ENCODE measurements at places on chromosomes 3 and 15.
A peak's percentile ranks its signal among the peaks of the same experiment; 100 is the strongest.

DNA sequence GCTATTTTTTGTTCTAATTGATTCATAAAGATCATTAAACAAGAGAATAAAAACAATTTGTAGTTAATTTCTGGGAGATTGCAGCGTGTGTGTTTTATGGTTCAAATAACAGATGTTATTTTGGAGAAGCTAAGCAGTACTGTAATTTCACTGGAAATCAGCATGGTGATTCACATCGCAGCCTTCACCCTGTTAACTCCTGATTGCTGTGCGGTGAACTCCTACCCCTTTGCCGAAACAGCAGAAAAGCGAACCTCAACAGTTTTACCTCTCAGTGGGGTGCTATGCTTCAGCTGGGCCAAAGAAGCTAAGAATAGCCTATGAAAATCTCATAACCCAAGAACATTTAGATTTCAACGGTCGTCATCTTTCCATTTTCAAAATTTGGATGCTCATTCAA lies 441.5 kb upstream of the RARB start:
- DNase-seq, result no peak

GRCh38 chr3:101689286-101689685 lies 2.8 kb upstream of the RPL24 start:
- no peak for DNase-seq

DNA sequence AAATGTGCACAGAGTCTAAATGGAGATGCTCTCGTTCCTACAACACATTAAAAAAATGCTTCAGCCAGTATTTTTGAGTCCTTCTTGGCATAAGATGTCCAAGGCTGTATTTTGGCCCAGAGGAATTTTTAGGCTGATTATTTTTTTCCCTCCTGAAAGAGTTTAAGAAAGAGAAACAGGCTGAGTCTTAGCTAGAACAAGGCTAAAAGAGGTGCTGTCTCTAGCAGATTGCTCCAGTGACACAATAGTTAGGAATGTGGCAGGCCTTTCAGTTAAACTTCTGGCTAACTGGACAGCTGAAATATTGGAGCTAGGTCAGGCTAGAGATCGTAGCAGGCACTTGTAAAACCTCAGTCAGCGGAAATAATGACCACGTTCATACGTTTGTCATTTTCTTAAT lies 271.4 kb upstream of the RARB start:
- peak; percentile 88 for DNase-seq

DNA sequence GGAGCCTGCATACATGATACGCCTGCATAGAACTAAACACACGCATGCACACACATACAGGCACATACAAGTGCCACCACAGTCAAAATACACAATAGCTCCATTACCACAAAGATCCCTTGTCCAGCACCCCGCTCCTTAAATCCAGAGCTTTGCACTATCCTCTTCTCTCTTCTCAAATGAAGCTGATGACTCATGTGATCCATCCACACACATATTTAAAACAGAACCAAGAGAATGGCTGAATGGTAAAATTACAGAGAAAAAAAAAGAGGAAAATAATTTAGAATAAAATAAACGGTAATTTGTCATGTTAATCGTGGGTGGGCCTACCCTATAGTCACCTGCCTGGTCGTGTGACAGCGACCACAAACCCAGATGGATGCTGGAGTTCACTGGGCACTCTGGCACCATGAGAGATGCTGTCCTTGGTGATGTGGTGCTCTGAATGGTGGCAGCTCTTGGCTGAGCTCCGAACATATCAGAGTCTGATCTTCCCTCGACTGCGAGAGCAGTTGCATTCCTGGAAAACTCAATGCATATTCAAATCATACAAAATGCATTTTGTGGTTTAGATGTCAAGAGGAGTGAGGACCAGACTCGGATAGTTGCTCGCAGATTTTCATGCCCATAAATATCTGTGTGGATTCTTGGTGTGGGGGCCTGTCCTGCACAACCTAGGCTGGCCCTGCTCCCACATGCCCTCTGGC lies 8.9 kb downstream of the IQSEC1 start:
- no peak for DNase-seq

GRCh38 chr15:76963596-76963995 lies 31.3 kb upstream of the PSTPIP1 start:
- no peak for DNase-seq

DNA sequence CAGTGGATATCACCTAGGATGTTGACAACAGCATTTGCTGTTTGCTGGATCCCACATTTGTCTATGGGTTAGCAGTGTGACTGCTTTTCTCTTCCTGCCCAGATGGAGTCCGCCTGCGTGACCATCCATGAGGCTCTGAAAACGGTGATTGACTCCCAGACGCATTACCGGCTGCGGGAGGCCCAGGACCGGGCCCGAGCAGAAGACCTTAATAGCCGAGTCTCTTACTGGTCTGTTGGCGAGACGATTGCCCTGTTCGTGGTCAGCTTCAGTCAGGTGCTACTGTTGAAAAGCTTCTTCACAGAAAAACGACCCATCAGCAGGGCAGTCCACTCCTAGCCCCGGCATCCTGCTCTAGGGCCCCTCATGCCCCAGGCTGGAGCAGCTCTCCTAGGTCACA lies 11.0 kb downstream of the TMED3 start:
- DNase-seq, result no peak

DNA sequence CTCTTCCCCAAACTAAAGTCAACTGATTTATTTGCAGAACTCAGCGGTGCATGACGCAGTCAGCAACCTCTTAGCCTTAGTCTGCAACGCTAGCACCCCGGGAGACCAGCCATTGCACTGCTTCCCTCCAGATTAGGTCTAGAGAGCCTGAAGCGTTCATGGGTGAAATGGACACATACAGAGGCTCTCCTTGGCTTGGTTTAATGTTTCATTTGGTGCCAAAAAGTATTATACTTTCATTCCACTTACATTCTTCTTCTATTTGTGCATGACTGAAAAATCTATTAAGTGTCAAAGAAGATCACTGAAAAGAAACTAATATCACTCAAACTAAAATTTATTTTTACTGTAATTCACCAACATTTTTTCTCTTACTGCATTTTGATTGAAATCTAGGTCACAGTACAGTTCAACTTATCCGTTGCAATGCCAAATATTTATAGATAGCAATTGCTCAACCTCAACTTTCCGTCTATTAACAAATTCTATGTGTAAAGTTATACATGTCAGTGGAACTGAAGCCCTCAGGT lies 116.2 kb downstream of the ROBO1 start:
- DNase-seq, result no peak

DNA sequence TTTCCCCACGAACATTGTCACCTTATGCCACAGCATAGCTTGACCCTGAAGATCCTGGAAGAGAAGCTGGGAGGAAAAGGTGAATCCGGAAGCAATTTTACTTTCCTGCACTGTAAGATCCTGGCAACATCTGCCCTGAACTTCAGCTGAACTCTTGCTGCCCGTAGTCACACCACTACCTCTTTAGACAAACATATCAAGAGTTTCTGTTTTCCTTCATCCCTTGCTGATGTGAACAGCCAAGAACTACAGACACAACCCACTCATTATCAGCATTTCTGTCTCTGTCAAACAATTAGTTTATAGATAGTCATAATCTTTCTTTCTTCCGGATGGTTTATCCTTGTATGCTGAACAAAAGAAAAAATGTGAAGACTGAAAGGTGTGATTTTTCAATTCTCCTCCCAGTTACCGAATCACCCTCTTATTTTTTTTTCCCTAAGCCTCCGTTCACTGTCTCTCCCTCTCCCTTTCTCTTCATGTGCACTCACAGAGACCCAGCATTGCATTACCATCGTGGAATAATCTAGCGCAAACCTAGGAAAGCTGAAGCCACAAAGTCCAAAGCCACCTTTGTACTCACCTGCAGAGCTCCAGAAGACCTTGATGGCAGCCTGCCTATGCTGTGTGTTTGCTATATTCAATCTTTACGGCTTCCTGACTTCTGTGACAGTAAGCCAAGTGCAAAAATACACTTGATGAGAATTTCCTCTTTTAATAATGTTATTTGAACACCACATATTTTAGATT lies 229.2 kb downstream of the CDIN1 start:
- DNase-seq, result no peak

DNA sequence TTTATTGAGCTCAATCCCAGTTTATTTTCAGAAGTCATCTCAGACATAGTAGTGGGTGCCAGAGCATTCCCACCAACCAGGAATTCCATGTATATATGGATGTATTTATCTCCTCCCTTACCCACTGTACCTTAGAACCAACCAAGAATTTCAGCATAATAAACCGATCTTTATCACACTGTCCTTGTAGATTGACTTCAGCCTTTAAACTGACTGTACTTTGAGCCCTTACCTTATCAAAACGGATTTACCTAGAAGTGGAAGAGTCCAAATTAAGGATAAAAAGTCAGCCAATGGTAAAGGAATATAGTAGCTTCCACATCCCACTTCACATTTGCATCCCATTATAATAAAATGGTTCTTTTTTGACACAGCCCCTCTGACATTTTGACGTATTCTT lies 37.9 kb downstream of the GATM start:
- no peak for DNase-seq

Data from islet precursor cell (in vitro differentiated cells).